ENCODE measurements at places on chromosomes 4 and X.

DNA sequence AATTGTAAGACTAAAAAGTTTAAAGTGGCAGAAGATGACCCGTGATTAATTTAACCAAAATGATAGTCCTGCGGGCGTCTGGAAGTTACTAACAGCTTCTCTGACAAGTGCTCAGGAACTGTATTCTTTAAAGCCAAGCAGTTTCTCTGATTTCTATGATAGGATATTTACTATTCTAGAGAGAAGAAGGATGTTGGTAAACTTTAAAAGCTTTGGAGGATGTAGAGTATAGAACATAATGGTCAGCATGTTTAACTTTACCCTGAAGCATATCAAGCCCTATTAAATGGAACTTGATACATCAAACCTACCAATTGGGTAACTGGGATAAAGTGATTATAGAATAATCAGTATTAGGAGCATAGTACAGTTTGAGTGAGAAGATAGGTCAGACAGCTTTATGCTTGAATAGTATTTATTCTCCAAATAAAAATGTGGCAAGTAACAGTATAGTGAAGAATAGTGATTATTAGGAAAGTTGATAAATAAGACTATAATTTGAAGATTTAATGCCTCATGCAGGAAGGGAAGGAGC, 1.8 kb downstream of the STIM2 start:
- DNase-seq: no peak

- DNase-seq: no peak
Observed at GRCh38 chrX:153633607-153634180, 13.3 kb upstream of the DUSP9 start.

DNA sequence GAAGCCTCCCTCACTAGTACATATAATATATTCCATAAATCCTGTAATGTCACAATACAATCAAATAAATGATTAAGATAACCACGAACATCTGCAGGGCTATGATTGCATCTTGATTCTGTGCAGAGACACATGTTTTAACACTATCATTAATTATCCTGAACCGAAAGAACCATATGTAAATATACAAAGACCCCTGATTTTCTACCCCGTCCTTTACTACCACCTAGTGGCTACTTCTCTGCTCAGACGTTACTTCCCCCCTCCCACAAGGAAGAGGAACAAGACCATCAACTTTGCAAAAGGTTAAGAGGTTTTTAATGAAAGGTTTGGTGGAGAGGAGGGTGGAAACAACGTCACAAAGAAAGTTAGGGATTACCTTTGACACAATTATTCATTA, 134.0 kb downstream of the COL4A6 start:
- peak; percentile 0 for DNase-seq

DNA sequence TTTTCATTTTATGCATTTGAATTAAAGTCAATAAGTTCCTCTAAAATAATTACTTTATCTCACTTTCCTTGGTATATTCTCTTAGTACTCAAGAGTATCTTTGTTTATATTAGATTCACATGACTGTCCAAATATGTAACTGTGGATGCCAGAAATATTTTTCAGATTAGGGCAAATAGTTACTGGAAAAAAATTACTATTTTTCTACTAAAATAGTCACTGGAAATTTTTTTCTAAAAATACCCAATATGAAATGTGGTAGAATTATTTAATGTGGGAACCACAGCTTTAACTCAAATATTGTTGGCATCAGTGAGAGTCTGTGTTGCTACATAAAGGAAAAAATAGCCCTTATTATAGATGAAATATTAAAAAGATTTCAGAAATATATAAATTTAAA, 70.4 kb upstream of the NMU start:
- DNase-seq: no peak

GRCh38 chr4:94302191-94302590, 40.4 kb downstream of the HPGDS start:
- DNase-seq: no peak

GRCh38 chr4:101075536-101075935, 271.8 kb downstream of the PPP3CA start:
- no peak for DNase-seq

- no peak for DNase-seq
Observed at GRCh38 chr4:2093265-2093664, 34.1 kb downstream of the NAT8L start.

DNA sequence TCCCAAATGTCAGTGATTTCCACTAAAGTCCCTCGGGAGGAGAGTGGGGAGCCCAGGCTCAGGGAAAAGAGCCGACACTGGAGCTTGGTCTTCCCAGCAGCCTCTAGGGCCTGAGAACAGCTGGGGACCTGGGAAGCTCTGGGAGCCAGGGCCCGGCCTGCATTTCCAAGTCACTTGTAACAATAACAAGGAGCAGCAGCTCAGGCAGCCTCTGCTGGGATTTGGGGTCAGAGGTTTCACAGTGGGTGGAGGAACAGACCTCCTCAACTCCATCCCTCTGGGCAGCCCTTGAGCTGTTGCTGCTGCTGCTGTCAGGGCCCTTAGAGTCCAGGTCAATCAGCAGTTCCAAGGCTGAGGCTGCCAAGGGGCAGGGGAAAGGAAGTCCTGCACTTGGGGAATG, 11.1 kb downstream of the STARD8 start:
- DNase-seq: no peak

GRCh38 chr4:119246177-119246733, 33.7 kb downstream of the USP53 start:
- no peak for DNase-seq

DNA sequence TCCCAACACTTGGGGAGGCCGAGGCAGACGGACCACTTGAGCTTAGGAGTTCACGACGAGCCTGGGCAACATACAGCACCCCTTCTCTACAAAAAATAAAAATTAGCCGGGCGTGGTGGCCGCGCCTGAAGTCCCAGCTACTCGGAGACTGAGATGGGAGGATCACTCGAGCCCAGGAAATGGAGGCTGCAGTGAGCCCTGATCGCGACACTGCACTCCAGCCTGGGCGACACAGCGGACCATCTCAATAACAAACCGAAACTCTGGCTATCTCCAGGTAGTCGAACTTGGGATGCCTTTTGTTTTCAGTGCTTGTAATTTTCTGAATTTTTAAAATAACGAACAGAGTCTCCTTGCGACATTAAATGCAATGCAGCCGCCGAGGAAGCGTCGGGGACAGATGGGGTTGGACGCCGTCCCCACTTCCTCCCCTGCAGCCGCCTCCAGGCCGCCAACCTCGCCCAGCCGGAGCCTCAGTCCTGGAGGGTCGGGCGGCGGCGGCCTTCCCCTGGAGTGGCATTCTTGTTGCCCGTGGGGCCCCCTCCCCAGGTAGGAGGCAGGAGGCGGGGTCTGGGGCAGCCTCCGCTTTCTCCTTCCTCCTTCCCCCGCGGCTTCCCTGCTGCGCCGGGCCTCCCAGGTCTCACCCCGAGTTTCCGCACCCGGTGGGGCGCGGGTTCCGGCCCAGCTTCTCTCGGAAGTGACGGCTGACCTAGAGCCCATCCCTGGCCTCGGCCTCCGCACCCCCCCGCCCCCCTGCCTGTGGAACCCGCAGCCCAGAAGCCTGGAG, 14.6 kb downstream of the HMX1 start:
- DNase-seq: no peak

DNA sequence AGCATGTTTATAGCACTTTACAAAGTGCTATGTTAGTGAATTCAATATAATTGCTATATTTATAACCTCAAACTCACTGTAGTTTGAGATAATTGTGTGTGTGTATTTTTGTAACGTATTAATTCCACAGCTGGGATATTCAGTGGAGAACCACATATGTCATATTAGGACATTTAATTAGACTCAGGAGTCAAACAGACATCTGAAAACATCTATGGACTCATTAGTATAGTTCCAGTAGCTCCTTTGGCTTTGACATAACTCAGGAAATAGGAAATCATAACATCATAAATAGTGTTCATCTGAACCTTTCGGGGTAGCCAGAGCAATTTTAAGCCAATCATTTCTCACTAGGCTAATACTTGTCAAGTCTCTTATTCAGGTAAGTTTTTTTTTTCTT, 38.8 kb downstream of the NAA11 start:
- DNase-seq: no peak

DNA sequence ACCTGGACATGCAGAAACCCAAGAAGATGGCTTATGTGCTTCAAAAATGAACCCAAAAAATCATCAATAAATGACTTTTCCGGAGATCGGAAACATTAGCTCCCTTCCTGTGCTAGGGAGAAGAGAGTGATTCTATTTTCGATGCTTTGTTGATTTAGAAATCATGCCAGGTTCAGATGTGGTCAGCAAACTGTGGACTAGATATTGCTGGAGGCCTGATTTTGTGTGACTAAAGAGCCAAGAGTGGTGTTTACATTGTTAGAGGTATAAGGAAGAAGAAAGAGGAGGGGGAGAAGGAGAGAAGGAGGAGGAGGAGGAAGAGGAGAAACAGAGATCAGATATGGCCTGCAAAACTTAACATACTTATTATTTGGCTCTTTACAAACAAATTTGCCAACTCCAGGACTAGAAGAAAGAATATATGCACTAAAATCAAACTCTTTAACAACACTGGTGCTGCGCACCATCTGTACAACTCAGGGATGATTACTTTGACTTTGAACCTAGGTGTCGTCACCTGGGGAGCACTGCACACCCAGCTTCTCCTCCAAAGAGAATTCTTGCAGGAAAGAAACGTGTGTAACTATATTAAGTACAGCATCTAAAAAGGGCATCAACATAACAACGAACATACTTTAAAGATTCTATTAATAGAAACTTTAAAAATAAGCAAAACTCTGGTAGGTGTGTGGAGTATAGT, 664.9 kb upstream of the LCORL start:
- no peak for DNase-seq

DNA sequence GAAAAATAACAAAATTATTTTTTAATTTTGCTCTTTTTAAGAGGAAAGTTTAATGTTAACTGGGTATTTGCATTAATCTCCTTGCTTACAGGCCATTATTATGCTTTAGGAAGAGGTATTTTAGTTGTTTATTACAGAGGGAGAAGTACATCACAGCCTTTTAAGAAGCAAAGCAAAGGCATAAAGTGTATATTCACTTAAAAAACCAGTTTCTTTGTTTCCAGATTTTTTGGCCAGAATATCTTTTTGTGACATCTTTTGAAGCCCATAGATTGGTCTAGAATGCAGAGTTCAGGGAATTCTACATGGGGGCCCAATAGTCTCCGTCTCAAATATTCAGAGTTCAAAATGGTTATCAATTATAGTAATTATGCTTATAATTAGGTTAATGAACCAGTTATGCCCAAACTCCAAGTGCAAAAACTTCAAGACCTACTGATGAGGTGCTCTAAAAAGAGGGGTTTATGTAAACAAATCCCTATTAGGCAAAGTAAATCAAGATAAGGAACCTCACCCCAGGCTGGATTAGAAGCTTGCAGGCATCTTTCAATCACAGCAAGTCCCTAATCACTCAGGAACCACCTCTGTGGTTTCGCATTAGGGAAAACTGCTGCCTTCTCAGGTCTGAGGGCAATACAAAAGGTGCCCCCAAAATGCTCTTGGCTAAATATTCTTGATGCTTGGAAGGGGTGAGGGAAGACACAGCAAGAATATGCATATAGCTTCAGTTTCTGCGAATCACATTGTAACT, 1.4 kb downstream of the CXXC4 start:
- no peak for DNase-seq

GRCh38 chrX:48802089-48802904, 430 bp downstream of the HDAC6 start:
- peak; percentile 86 for DNase-seq

GRCh38 chrX:115940888-115941332, 229.6 kb upstream of the AGTR2 start:
- DNase-seq: peak; percentile 56

DNA sequence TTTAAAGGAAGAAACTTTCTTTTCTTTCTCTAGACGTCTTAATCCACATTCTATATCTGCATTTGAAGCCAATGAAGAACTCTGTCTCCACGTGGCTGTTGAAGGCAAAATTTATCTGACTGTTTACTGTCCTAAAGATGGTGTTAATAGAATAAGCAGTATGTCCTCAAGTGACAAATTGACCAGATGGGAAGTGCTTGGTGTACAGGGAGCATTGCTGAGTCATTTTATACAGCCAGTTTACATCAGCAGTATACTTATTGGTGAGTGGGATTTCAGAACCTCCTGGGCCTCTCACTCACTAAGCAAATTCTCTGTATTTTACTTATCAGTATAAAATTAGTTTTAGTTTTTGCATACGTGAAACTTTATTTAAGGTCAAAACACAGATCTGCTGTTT, 33.7 kb downstream of the ADAD1 start:
- peak; percentile 28 for DNase-seq

DNA sequence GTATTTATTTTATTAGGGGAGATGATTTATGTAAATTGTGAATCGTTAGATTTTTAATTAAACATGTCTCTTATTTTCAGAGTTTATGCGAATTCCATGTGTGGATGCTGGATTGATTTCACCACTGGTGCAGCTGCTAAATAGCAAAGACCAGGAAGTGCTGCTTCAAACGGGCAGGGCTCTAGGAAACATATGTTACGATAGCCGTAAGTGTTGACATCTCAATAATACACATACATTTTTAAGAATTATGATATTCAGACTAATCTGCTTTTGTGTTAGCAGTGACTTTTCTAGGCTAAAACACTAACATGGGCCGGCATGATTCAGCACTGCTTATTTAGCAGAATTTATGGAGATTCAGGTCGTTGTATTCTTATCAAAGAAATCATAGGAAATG, 91.2 kb downstream of the RAP1GDS1 start:
- DNase-seq: no peak

GRCh38 chr4:53281438-53281837, 84.4 kb downstream of the SCFD2 start:
- DNase-seq: no peak

GRCh38 chr4:13920111-13920875, 292.8 kb upstream of the BOD1L1 start:
- no peak for DNase-seq

GRCh38 chrX:12563121-12563520, 228.1 kb upstream of the PRPS2 start:
- DNase-seq: no peak

DNA sequence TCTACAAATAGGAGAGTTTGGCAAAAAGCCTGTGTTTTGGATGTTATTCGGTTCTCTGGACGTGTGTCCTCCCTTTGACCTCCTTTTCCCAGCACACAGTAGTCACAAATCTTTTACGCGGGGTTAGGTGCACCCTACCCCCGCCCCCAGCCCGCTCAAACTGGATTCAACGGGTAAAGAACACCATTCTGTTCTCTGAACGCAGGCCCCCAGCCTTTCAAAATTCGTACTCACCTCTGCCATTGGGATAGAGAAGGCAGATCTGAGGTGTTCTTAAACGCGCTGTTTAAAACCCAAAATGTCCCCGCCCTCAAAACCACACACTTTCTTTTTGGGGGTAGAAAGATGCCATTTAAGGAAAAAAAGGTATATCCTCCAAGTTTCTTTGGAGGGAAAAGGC, 2.7 kb downstream of the LEF1 start:
- no peak for DNase-seq

- no peak for DNase-seq
Observed at GRCh38 chrX:68672581-68673318, 25.3 kb downstream of the STARD8 start.

DNA sequence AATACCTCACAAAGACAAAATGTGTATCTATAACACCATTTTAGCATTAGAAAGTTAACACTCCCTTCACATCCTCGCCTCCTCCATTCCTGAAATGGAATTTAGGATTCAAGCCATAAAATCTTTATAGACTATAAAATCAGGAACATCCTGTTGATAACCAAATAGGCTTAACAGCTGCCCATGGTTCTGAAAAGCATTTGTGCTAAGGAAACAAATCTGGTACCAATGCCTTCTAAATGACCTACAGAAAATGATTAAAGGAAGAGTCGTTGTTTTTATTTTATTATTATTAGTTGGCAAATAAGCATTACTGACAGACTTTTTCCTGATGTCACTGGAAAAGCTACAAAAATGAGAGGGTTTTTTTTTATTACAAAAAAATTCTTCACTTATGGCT, 79.8 kb downstream of the PAPSS1 start:
- DNase-seq: no peak

Measured in GM12865 (cell line).